Fibroblast of villous mesenchyme (primary cell): ENCODE measurements at places on chromosomes 13 and 19. TPM values are rescaled to one million over a fixed set of nuclear protein-coding genes. Genes with fewer than 3 reads are reported as not detected.

Gene MCEMP1
- not detected in 2 replicates for total RNA-seq

GRCh38 chr19:30225676-30226463 is 146.3 kb upstream of the ZNF536 start:
- DNase-seq: no peak

Gene ARHGEF1
- total RNA-seq: 35.0 and 38.3 TPM in 2 replicates

DNA sequence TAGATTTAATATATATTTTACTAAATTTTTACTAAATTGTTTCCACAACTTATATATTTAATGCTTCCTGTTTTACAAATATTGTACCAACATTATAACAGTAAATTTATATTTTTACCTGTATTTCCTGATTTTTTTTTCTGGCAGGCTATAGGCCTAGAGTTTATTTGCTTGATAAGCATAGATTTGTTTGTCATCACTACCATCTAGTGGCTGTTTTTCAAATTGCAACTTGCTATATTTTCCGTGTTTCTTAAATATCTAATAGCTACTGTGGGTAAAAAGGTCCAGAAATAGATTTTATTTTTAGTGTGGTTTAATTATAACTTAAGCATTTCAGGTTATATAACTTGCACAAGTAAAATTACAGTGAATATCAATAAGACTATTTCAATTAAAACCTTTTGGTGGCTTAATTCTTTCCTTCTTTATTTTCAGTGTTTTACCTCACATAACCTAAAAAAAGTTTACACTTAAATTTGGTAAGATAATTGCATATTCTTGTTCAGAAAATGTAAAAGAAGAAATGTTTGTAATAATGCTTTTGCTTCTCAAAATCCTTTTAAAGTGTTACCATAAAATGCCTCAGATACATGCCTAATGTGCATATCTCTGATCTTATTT is 60.6 kb downstream of the NDFIP2 start:
- peak; percentile 78 for DNase-seq

- DNase-seq: peak; percentile 67
These were observed 6.3 kb downstream of the ERICH4 start for GRCh38 chr19:41449079-41449864.
